ENCODE measurements at places on chromosomes 12 and 14. TPM values are rescaled to one million over a fixed set of nuclear protein-coding genes. Genes with fewer than 3 reads are reported as not detected.

The ADAM21 gene
- total RNA-seq: 0.12 TPM

DNA sequence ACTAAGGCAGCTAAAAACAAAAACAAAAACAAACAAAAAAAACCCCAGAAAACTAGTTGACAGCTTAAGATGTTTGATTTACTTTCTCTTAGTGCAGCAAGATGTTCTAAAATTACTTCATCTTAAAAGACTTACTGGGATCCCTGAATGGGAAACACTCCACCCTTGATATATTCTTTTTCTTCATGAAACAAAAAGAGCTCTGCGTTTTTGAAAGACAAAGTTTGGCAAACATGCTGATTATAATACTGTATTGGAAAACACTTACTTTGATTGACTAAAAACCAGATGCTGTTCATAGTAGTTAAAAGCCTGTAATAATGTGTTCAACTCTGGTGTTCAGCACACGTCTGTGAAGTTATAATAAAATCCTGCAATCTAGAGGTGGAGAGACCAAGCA is 136.8 kb downstream of the SRGAP1 start:
- no peak for DNase-seq

- no peak for DNase-seq
Observed at GRCh38 chr12:118354903-118355302, 17.8 kb downstream of the TAOK3 start.

The SLC38A2 gene
- total RNA-seq: 224 TPM

GRCh38 chr14:34258318-34258717 is 203.7 kb downstream of the SPTSSA start:
- DNase-seq: no peak

DNA sequence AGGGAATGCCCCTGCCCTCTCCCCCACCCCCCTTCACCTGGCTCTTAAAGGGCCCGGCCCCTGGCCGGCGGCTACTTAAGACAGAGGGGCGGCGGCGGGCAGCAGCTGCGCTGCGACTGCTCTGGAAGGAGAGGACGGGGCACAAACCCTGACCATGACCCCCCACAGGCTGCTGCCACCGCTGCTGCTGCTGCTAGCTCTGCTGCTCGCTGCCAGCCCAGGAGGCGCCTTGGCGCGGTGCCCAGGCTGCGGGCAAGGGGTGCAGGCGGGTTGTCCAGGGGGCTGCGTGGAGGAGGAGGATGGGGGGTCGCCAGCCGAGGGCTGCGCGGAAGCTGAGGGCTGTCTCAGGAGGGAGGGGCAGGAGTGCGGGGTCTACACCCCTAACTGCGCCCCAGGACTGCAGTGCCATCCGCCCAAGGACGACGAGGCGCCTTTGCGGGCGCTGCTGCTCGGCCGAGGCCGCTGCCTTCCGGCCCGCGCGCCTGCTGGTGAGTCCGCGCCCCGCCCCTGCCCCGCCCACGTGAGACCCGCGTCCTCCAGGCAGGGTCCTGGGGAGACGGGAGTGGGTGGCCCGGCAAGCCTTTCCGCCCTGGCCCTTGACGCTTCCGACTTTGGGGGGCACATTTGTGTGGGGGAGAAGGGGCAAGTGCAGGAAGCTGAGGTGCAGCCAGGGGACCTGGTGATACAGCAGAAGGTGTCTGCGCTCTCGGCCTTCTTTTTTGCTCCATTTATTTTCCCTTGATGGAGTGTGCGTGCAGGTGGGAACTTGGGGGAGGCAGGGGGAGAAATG is at the start of gene IGFBP6:
IGFBP6 (plus strand) TSS at position 104 of the 790 bp plus-strand sequence; CDS start at position 155, 51 bp downstream.
- DNase-seq: peak; percentile 45

- DNase-seq: no peak
Observed at GRCh38 chr12:121520119-121520518, 60.7 kb downstream of the KDM2B start.

DNA sequence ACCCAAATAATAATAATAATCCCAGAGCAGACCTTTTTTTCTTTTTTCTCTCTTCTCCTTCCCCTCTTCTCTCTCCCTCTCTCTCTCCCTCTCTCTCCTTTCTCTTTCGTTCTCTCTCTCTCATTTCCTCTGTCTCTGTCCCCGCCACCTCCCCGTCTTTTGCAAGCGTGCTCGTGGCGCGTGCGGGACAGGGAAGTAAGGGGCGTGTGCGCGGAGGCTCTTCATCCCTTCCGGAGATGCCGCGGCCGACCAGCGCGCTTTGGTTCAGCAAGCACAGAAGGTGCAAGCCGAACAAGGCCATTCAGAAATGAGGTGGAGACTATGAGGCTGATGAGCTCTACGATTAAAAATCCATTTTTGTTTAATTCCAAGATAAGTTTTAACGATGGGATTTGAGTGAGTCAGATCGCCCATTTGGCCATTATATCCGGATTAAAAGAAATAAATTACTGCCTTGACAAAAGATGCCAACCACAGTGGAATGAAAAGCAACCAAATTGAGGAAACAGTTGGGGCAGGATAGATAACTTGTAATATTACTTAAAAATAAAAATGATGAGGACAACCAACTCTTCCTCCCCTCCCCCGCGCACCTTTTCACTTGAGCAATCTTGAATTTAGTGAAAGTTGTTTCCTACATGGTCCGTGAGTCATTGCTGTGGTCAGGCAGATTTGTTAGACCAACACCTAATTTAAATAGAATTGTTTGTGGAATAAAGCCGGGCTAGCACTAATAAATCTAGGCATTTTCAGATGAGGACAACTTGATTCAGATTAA is 1.2 kb upstream of the AMIGO2 start:
- DNase-seq: no peak

- DNase-seq: no peak
Observed at GRCh38 chr12:102527171-102527720, 46.9 kb upstream of the IGF1 start.

- no peak for DNase-seq
Observed at GRCh38 chr14:100822532-100823296, 3.2 kb upstream of the MEG3 start.

The BEGAIN gene
- 0.58 TPM for total RNA-seq

DNA sequence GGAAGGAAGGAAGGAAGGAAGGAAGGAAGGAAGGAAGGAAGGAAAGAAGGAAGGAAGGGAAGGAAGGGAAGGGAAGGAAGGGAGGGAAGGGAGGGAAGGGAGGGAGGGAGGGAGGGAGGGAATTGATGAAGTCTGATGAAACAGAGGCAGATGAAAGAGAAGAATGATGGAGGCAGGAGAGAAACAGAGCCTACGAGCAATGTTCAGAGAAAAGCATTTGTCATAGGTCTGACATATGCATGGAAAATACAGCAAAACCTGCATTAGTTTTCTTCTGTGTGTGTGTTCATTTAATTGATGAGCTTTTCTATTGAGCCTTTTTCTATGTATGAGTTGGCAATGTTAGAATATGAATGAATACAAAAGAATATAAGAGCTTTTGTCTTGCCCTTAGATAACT is 343.4 kb downstream of the GXYLT1 start:
- no peak for DNase-seq

The OR6C4 gene
- total RNA-seq: not detected

DNA sequence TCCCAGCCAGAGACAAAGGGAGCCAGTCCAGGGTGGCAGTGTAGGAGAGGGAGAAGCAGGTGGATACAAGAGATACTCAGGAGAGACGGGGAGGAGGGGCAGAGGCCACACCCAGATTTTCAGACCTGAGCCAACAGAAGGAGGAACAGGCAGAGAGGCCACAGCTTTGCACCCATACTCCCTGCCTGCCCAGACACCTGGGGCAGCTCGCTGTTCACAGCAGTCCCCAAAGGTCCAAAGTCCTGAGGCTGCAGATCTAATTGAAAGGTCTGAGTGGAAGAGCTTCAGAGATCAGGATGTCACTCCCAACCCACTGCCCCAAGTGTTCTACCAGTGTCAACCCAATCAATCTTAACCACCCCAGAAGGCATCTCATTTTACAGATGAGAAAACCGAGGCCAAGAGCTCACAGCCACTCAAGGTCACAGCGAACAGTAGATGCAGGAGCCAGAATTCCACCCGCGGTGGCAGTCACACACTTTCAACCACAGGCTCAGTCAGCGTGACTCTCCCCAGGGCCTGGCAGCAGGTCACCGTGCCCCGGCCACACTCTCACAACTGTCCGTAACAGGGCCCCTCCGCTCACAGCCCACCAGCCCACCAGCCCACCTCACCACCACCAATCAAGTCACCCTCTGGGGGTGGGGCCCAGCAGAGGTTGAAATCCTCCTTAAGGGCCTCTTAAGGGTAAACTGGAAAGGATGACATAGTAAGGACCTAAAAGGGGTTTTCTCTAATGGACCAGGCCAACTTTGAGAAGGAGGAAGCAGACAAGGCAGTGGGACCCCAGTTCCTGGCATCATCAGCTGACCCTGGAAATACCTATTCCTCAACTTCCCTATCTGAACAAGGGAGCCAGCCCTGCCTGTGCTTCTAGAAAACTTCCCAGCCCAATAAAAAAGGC is 33.3 kb downstream of the ACTN1 start:
- no peak for DNase-seq

The CDC42BPB gene
- total RNA-seq: 105 TPM

GRCh38 chr12:27843714-27844245 is 63.7 kb upstream of the MANSC4 start:
- DNase-seq: no peak

GRCh38 chr12:62657363-62657632 is 190.7 kb downstream of the MON2 start:
- DNase-seq: no peak

The GALNT6 gene
- 3.7 TPM for total RNA-seq

- DNase-seq: no peak
Observed at GRCh38 chr12:101823891-101824290, 6.9 kb downstream of the GNPTAB start.

DNA sequence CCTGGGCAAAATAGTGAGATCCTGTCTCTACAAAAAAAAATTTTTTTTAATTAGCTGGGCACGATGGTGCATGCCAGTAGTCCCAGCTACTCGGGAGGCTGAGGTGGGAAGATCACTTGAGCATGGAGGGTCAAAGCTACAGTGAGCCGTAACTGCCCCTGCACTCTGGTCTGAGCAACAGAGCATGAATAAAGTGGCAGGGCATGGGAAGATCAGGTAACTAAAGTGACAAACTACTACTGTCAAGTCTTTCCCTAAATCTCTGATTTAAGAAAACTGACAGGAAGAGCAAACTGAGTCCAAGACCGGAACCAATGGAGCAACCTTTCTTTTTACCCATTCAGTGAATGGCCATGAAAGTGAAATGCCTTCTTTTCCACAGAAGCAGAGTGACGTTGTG is 10.8 kb downstream of the DCAF5 start:
- DNase-seq: no peak

The CAPZA3 gene
- 0.36 TPM for total RNA-seq

DNA sequence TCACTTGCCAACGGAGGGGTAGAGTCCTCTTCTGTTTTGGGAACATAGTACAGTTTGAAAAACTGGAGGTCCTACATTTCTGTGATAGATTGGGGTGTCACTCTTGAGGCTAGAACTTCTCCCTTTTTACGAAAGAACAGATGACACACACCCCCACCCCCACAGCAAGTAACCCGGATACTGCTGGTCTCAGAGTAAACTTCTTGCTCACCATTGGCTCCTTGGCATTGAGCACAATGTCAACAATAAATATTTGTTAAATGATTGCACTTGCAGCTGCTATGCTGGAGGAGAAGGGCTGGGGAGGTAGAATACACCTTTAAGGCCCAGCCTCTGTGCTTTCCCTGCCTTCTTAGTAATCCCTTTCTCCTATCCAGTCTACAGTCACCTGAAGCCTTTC is 149.8 kb downstream of the TGFB3 start:
- DNase-seq: no peak

GRCh38 chr12:77845831-77846230 is 15.1 kb downstream of the NAV3 start:
- no peak for DNase-seq

DNA sequence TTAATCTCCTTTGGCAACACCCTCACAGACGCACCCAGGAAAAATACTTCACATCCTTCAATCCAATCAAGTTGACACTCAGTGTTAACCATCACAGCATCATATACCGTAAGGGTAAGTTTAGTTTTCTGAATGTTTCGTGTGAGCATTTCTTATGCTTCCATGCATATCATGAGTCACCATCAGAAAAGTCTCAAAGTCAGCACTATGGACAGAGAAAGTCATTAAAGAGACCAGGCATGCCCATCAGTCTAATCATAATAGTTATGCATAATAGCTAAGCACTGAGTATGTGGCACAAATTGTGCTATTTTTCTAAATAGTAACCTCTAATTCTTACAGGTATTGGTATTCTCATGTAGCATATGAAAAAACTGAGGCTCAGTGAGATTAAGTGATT is 158.8 kb upstream of the PRMT8 start:
- DNase-seq: no peak

DNA sequence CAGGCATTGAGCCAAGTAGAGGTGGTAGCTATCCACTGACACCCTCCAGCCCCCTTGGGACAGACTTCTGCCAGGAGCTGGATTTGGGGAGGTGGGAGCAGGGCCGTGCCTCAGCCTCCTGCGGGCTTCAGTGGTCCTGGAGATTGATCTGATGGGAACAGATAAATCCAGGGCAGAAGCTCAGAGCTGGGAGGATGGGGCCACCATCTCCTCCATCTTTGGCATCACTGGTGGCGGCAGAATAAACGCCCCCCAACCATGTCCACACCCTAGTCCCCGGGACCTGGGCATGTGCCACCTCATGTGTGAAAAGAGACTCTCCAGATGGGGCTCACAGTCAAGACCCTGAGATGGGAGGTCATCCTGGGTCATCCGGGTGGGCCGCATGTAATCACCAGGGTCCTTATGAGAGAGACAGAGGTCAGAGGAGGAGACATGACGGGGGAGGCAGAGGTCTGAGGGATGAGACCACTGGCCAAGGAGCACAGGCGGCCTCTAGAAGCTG is 209.6 kb upstream of the RTL1 start:
- DNase-seq: no peak

GRCh38 chr12:78036874-78037273 is 206.2 kb downstream of the NAV3 start:
- no peak for DNase-seq

The TMEM117 gene
- 8.9 TPM for total RNA-seq

DNA sequence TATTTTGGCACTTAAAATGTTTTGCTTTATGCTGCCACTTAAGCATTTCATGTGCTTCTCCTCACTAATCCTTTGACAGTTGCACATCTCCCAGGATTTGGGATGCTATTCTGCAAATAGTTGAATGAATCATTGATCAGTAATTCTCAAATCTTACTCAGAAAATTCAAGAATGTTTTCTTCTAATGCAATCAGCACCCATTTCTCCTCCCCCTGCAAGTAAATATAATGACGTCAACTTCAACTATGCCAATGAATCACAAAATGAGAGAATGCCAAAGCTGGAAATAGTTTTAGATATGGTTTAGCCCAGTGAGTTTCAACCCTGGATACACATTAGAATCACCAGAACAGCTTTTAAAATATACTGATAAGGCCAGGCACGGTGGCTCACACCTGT is 2.1 kb upstream of the BLOC1S1 start:
- no peak for DNase-seq

DNA sequence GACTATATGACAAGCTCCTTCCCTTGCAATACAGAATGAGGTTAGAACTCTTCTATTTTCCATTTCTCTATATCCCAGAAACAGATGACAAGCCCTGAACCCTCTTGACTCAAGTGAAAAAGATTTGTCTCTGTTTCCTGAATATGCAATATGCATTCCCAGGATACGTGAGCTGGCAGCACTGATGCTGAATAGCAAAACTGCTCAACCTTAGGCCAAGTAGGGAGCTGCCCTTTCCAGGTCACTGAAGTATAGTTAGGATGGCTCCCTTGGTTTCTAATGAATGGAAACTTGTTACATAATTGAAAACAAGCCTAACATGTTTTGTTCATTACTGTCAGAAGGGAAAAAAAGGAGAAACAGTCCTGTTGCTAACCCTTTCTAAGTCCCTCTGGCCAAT is 47.9 kb upstream of the PLEKHG7 start:
- DNase-seq: no peak

- DNase-seq: peak; percentile 34
Observed at GRCh38 chr12:123532808-123533649, 490 bp downstream of the RILPL1 start.

The PIK3C2G gene
- total RNA-seq: 26.4 TPM

GRCh38 chr14:26928019-26928418 is 330.2 kb upstream of the NOVA1 start:
- DNase-seq: no peak

All from progenitor cell of endocrine pancreas (in vitro differentiated cells).